Activated CD4-positive, CD25-positive, alpha-beta regulatory T cell (primary cell): ENCODE measurements at places on chromosomes 6 and 20.

DNA sequence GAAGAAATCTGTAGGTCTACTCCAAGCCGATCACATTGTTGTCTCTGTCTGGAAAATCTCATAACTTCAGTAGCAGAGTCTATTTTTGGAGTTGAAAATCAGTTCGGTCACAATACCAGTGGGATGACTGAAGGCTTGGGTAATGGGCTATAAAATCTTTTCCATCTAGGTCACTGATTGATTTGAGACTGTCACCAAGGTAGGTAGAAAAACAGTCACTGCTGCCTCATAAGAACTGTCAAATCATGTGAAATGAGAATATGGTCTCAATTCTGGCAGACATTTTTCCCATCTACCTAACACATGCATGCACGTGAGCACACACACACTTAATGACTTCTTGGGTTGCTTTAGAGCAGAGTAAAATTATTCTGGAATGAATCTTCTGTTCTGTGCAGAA lies 1162.8 kb upstream of the CITED2 start:
- DNase-seq: no peak

DNA sequence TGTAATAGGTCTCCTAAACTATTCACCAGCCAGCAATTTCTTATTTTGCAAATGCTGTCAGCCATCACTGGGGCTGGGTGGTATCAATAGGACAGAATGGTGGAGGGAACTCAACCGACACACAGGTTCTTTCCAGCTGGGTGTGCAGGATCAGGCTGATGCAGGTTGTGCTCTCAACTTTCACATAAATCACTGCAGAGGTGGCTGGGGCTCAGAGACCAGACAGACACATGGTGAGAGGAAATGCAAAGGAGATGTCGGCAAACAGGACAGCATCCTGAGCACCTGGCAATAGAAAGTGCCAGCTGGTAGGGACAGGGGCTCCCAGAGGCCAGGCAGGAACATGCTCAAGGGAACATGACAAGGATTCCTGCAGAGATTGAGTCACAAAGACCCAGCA lies 254.9 kb downstream of the SOD2 start:
- DNase-seq: no peak

GRCh38 chr20:53170196-53170595 lies 198.0 kb downstream of the TSHZ2 start:
- no peak for DNase-seq

- DNase-seq: no peak
Observed at GRCh38 chr20:37373020-37373598, 27.2 kb downstream of the SRC start.

DNA sequence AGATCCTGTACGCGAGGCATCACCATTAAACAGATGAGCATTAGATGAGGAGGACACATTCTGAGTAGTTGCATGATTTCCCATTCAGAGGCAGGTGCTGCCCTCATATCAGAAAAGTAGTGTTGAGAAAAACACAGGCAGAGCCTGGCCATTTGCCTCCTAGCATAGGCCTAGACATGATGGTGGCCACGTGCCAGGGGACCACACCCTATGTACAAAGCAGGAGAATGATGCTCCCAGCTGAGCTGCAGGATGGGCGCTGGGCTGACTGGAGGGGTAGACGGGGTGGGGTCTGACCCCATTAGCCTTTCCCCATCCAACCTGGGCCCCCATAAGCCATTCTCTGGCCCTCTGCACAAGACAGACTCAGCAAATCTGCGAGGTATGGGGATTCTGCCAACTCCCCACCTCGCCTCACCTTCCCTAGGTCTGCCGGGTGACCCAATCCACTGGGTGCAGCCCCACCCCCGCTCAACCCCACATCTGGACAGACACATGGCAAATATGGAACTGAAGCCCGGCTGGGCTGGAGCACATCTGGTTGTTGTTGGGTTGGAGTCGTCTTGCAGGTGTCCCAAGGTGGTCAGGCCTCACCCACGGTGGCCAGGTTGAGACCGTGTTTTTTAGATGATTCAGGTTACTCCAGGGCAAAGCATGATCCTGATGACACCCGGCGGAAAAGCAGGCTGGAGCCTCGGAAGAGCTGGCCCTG lies 13.9 kb downstream of the PI16 start:
- no peak for DNase-seq

DNA sequence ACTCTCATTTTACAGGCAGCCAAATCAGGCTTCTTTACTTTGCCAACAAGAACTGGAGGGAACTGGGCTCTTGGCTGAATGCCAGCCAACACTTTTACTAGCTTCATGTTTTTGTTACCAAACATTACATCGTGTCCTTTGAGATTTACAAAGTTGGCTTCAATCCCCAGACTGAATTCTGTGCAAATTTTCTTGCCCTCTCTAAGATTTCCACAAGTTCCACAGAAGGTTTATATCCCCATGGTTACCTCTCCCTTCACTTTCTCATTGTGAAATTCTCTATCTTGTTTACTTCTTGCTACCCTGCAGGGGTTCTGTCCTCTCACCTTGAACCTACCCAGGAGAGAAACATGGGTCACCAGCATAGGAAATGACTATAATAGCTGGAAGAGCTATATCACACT lies 37.6 kb upstream of the PLCB1 start:
- DNase-seq: no peak

- no peak for DNase-seq
Observed at GRCh38 chr6:89260832-89261231, 43.7 kb upstream of the GABRR1 start.

DNA sequence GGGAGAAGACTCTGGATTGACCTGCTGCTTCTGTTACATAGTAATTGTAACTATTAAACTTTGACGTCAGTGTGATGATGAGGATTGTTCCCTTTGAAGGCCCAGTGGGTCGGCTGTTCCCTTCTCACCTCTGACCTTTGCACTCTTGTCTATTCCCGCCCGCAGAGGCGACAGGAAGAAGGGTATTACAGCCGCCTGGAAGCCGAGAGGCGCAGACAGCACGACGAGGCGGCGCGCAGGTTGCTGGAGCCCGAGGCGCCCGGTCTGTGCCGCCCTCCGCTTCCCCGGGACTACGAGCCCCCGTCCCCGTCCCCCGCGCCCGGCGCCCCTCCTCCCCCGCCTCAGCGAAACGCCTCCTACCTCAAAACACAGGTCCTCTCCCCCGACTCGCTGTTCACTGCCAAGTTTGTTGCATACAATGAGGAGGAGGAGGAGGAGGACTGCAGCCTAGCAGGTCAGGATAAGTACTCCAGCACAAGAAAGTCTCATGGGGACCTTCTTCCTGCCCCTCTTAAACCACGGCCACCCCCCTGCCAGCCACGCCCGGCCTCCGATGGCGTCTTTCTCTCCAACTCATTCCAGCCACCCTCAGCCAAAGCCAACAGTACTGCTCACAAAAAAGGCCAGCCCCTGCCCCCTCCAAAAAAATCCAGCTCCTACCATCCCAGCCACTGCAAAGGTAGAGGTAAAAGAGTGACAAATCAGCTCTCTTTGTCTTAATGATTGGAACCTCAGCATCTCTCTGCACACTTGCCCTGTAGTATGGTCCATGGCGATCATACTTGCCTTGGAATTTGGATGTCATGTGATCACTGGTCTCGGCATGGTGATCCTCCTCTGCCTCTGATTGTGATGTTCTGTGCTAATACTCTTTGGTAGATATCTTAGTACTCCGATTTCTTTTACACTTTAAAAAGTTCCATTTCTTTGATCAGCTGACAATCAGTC lies 31.6 kb upstream of the KIF25 start:
- no peak for DNase-seq

GRCh38 chr6:38262609-38263008 lies 377.1 kb downstream of the BTBD9 start:
- no peak for DNase-seq

- DNase-seq: no peak
Observed at GRCh38 chr6:137025786-137026730, 18.7 kb downstream of the IL20RA start.

DNA sequence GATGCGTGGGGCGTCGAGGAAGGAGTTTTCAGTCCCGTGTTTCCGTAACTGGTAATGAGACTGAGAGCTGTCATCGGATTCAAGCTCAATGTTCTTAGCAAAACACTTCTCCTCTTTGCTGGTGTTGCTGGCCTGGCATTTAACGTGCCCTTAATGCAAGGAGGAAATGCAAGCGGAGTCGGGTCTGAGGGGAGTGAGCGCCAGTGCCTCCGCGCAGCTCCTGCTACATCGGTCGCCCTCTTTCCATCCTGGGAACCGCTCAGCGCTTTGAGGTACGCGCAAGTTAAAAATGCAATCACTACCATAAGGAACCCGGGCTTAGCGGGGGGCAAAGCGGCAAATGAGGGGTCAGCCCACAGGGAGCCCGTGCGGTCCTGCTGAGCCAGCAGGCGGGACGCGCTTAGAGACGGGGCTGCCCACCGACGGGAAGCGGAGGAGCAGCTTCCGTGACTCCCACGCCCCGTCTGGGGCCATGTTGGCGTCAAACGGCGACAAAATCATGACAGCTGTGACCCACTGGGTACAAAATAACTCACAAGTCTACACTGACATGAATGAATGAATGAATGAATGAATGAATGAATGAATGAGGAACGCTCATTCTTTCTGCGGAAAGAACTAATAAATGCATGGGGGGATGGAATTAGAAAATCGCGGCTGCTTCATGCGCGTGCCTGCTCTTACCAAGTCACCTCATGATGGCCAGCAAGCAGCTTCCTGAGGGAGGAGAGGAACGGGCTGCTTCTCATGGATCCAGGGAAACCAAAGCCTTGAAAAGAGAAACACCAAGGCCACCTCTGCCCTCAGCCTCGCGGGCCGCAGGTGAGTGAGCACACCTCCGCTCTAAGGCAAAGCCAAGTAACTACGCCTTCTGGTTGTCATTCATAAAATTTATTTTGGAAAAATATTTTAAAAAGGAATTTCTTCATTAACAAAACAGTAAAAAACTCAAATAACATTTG lies 9.3 kb downstream of the DLL1 start:
- DNase-seq: no peak
